Cardiac muscle cell (in vitro differentiated cells and primary cell): ENCODE measurements at places on chromosomes 3 and 15. TPM values are rescaled to one million over a fixed set of nuclear protein-coding genes. Genes with fewer than 3 reads are reported as not detected.

DNA sequence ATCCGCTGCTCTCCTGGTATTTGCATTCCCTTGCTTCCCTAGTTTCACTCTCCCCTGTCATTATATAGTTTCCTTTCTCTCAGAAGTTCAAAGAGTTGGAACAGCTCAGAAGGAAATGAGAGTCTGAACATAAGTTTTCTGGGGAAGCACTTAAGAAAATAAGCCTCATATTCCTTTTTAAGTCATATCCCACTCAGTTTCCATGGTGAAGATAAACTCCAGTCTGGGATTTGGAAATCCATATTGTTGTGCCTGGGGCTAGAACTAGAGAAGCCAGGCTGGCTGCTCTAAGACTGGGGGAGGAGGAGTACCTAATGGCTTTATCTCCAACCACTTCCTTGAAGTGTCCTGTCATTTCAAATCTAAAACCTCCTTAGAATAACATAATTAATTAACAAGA lies 134.2 kb upstream of the ALCAM start:
- DNase-seq, result no peak

GRCh38 chr3:122313281-122313680 lies 11.8 kb upstream of the CSTA start:
- DNase-seq, result peak; percentile 35

GRCh38 chr3:166425021-166425420 lies 587.8 kb upstream of the BCHE start:
- no peak for DNase-seq

DNA sequence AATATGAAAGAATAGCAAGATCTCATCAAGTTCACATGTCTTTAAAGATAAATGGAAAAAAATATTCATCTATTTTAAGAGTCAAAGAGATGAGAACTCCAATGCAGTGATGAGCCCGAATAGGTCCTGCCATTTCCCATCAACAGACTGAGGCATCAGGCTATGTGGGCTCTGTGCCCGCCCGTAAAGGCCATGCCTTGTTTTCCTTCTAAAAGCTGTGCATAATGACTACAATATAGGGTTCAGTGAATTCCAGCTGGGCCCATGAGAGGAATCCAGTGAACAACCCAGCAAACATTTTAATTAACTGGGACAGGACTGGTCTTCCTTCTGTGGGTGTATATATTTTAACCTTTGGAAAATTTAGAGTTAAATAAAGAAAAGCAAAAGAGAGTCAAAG lies 44.6 kb downstream of the RASGRP1 start:
- DNase-seq, result no peak

DNA sequence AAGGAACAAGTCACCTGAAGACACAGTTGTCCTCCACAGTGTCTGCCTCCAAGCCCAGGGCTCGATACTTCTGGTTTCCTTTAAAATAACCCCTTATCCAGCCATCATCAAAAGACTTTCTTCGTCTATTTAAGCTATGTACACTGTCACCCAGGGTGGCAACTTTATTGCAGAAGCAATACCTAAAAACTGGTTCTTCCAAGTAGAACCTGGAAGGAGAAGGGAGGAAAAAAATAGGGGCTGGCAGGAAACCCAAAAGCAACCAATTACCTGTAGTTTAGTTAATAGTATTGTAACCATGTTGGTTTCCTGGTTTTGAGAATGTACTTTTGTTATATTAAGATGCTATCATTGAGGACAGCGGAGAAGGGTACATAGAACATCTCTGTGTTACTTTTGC lies 33.7 kb downstream of the ITGB5 start:
- DNase-seq, result no peak

DNA sequence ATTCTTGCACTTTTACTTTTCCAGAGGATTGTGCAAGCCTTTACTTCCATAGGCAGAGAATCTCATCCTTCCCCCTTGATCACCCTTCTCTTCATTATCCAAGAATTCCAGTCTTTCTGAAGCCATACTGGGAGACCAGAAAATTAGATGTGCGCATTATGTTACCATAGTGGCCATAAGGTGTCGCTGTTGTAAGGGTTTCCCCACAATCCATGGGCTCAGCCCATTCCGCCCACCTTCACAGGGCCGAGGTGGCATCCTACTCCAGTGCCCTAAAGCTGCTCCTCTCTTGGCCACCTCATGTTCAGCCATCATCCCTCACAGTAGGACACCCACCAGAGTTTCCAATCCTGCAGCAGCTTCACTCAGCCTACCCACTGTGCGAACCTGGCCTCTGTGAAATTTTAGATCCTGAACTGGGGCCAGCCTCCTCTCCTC lies 35.0 kb downstream of the CTSH start:
- DNase-seq, result peak; percentile 77

GRCh38 chr15:63800739-63801138 lies 33.0 kb downstream of the HERC1 start:
- DNase-seq, result no peak

DNA sequence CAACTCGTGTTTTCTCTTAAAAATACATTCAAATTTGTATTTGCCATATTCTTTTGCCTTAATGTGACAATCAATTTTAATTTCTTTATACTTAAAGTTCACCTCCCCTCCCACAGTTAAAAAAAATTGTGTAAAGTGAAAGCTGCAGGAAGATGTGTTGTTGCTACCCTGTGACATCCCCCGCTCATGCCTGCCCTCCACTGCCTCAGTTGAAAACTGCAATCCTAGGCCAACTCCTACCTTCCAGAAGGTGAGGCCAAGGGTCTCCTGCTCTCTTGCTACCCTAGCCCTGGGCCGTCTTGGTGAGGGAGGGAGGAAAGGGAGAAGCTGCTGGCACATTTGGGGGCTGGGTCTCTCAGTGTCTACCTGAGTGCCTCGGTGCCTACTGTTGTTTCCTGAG lies 57.0 kb upstream of the CMTM7 start:
- DNase-seq, result no peak

- DNase-seq, result no peak
Observed at GRCh38 chr3:45066109-45066801, 40.2 kb downstream of the CLEC3B start.

DNA sequence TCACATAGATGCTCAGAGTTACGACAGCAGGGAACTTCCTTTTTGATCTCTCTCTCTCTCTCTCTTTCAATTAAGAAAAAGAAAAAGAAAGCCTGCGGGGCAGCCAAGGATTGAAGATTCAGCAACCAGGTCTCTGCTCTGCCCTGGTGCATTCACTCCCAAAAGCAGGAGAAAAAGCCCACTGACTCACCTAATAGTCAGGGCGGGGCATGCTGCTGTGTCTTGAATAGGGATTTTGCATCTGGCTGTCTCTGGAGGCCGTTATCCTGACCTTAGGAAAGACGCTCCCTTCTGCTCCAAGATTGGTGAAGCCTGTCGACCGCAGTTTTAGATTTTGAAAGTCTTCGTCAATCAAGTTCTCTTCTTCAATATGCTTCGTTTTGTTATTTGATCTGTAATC lies 20.8 kb upstream of the ITGB5 start:
- DNase-seq, result no peak

- DNase-seq, result peak; percentile 50
Observed at GRCh38 chr3:64766440-64766839, 78.6 kb upstream of the ADAMTS9 start.

DNA sequence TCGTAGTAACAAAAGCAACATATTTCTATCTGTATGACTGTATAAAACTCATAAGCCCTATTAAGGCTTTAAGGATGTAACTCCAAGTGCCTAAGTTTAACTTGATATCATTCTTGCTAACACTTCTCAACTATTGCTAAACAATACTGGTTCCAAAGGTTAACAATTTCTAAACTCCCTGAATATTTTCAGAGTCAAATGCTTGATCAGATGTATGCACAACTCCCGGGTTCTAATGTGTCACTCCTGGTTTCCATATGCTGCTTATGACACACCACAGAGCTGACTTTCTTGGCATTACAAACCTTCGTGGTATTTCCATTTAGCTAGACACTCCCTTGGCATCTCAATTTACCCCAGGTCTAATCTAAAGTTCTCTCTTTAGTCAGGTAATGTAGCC lies 26.3 kb downstream of the DZIP1L start:
- DNase-seq, result no peak

- no peak for DNase-seq
Observed at GRCh38 chr15:56815247-56815646, 81.9 kb upstream of the ZNF280D start.

GRCh38 chr15:63851431-63851830 lies 17.7 kb upstream of the HERC1 start:
- DNase-seq, result no peak

GRCh38 chr3:154898916-154899315 lies 181.2 kb upstream of the MME start:
- no peak for DNase-seq

DNA sequence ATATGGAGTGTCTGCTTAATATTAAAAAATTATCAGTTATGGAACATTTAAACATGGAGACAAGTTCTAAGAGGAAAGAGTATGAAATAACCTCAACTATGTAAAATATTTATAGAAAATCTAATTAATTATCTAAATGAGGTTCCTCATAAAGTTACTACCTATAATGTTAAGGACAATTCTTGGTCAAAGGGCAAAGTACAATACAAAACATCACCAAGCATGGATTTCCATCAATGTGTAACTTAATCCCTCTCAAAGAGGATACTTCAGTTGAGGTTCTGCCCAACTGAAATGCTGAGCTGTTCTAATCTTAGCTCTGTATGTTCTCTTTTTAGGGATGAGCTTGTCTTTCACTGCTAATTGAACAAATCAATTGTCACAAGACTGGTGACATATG lies 56.0 kb upstream of the CHRM5 start:
- no peak for DNase-seq

GRCh38 chr15:85116494-85116893 lies 134.8 kb downstream of the PDE8A start:
- DNase-seq, result no peak

GRCh38 chr3:173869766-173870165 lies 472.2 kb downstream of the NLGN1 start:
- no peak for DNase-seq

DNA sequence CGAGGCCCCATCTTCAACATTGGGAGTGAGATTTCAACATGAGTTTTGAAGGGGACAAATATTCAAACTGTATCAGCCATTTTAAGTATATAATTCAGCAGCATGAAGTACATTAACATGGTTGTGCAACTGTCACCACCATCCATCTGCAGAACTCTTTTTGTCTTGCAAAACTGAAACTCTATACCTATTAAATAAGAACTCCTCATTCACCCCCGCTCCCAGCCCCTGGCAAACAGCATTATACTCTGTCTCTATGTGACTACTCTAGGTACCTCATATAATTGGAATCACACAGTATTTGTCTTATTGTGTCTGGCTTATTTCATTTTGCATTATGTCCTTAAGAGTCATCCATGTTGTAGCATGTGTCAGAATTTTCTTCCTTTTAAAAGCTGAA lies 110.1 kb downstream of the MAP2K5 start:
- DNase-seq, result no peak

DNA sequence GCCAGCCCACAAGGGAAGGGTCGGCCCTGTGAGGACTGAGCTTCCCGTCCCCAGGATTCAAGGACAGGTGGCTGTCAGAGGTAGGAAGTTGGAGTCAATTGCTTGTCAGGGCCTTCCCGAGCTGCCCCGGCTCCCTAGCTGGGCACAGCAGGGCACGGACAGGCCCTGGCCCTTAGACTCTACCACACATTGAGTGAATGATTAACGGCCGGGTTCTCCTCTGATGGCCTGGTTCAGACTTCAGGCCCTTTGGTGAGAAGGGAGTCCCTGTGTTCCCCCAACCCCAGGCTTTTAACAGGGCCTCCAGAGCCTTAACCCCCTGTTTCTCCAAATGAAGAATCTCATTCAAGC lies 16.4 kb upstream of the FGD5 start:
- DNase-seq, result no peak

DNA sequence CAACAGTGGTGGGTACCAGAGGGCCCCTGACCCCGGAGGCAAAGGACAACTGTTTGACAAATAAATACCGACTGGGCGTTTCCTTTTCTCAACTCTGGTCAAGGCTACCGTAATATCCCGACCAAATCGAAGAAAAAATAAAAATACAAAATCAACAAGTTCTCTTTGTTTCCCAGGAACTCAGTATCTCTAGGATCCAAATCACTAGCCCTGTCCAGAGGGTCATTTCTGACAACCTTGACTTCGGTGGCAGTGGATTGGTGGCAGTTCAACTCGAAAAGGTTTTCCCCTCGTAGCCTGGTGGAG lies 456 bp upstream of the DGKG start:
- no peak for DNase-seq

DNA sequence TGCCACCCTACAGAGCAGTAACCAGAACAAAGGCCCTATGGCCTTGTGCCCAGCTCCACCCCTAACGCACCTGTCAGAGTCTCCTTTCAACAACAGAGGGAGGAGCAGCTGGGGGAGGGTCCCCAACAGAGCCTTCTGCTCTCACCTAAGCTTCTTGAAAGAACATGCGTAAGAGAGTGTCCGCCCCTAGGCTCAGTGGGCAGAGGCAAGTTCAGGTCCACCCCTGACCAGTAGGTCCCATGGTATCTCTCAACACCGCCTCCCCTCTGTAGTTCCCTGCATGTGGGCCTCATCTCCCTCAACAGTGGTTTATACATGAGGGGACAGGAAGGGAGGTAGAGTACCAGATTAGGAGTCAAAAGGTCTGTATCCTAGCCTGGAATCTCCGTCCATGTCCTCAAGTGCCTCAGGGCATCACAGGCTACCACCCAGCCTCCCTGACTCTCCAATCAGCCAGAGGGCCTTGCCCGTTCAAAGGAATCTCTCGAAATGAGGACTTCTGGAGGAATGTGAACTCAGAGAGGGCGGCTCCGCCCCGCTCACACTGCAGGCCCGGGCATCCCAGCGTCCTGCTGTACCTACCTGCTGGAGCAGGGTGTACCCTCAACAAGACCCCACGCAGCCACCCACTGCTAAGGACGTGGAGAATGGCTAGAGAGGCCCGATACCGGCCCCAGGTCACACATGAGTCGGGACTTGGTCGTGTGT lies 680 bp downstream of the POC1A start:
- peak; percentile 16 for DNase-seq

DNA sequence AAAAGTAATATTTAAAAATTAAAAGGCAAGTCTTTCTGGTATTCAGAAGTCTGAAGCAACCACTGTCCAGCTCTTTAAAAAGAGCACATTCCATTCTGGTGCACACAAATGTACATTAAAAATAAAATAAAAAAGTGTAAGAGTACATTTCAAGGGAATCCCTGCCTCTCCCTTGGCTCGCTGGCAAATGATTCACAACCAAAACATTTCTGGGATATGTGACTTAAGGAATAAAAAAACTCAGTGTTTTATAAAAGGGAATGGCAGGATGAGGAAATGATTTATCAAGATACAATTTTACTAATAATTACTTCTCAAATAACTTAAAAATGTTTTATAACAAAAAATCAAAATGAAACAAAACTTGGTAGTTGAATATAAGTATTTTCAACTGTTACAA lies 23.8 kb upstream of the ANXA2 start:
- DNase-seq, result peak; percentile 85

PLAAT1 gene
- total RNA-seq, result 35.4 and 44.1 TPM in 2 replicates

ITIH1 gene
- total RNA-seq, result not detected in 2 replicates

PRTG gene
- 48.0 and 93.8 TPM in 2 replicates for total RNA-seq

TMEM207 gene
- total RNA-seq, result not detected in 2 replicates

CEMIP gene
- 0.12 and 0.18 TPM in 2 replicates for total RNA-seq

DBR1 gene
- total RNA-seq, result 9.3 and 11.1 TPM in 2 replicates

PCYT1A gene
- 55.2 and 66.5 TPM in 2 replicates for total RNA-seq

HDAC11 gene
- total RNA-seq, result 35.3 and 35.7 TPM in 2 replicates

TIMP4 gene
- 0.11 TPM in 1 of 2 replicates, not detected in the other for total RNA-seq

LRRC57 gene
- total RNA-seq, result 7.5 and 20.3 TPM in 2 replicates

GOLGA6L9 gene
- 6.7 and 30.1 TPM in 2 replicates for total RNA-seq

CDHR4 gene
- not detected in 2 replicates for total RNA-seq
